ENCODE measurements at places on chromosomes 3 and 15.

DNA sequence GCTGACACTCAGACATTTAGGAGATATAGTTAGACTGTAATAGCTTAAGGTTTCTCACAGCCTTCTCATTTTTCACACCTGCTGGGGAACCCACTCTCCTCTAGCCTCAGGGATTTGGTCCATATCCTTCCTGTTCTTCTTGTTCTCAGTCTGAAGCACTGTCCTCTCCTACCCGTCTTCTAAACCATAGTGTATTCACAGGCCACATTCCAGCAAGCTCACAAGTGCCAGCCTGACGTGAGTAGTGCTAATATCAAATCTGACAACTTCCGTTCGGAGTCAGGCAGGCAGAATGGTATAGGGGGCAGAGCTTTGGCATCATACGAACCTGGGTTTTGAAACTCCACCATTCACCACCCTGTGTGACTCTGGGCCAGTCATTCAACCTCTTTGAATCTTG, 6.9 kb upstream of the CA12 start:
- DNase-seq: no peak

DNA sequence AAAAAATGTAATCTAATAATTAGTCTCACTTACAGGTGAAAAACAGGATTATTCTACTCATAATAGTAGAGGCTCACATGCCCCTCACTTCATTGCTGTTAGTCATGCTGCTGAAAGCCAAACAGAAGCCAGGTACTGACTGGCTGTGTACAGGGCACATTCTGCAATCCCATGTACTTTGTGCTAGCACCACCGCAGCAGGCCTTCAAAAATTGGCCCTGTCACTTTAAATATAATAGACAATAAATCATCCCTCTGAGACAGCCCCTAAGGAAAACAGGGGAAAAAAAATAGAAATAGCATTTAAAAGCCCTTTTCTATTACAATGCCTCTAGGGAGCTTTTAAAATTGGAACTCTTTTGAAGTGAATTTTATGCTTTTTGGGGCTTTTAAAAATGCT, 723.8 kb downstream of the TUSC7 start:
- no peak for DNase-seq

DNA sequence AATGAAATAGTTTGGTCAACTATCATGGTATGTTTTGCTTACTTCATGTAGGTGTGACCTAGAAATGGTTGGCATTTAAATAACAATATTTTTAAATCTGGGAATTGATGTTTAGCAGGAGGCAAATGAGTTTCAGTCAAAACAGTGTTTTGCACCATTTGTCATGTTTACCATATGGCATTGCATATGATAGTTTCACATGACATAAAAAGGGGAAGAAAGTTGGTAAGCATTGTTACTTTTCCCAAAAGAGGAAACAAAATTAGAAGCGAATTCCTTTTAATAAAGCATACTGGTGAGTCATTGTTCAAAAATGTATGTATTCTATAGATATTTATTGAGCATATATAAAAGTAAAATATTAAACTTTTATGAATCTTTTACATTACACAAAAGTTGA, 2.3 kb downstream of the RNF13 start:
- no peak for DNase-seq

GRCh38 chr3:107846279-107846852, 244.5 kb downstream of the CD47 start:
- DNase-seq: no peak

DNA sequence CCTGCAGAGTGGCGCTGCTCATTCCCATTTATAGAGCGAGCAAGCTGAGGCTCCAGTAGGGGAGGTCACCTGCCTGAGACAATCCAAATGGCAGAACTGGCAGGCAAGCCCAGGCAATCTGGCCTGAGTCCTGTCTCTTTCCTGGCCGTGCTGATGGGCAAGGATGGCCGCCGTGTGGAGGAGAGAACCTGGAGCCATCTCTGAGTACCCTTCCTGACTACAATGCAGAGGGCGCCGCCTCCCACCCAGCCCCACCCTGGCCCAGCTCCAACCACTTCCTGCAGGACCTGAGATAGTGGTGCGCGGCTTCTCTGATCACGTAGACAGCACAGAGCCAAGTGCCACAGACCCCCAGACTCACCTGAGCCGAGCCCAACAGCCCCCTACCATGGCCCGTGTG, 7.0 kb downstream of the TLR9 start:
- DNase-seq: no peak

DNA sequence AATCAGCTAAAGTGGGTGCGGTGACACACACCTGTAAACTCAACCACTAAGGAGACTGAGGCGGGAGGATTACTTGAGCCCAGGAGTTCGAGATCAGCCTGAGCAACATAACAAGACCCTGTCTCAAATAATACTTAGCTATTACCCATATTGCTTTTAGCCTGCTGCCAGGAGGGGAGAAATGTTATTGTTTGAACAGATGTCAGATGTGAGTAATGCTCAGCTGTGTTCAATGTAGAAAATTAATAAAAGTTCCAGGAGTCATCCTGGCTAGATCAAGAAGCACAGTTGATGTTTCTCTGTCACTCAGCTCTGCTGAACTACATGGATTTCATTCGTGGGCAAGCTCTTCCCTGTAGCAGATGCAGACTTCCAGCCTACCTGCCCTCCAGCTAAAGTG, 22.2 kb downstream of the LSM3 start:
- DNase-seq: no peak

- DNase-seq: no peak
Measured at GRCh38 chr15:90799639-90800170, 68.7 kb upstream of the FURIN start.

Measured in T-helper 2 cell (primary cell).